ENCODE measurements at places on chromosomes 2 and 18.

DNA sequence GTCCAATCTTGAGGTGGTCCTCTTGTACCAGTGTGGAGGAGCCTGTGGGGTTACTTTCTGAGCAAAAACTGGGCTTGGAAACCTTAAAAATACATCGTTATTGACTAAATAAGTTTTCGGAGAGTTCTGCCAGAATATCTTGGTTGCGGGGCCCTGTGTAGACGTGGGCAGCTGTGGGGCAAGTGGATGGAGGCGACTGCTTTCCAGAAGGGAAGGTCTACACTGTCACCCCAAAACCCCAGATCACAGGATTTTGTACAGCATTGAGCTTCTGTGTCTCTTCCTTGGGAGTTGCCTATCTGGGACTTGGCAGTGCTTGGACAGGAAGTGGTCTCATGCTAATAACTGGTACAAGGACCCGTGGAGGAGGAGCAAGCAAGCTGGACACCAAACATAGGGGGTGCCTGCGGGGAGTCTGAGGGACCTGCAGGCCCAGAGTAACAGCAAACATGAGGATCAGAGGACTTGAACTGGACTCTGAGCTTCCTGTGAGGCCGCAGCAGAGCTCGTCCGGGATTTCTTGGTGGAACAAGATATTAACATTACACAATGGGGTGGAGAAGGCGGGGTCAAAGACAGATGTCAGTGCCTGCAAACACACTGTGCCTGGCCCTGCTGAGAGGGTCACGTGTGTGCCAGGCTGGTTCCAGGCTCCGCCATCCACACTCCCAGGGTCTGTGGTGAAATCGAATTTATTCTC lies 48.0 kb upstream of the CTLA4 start:
- no peak for ATAC-seq

DNA sequence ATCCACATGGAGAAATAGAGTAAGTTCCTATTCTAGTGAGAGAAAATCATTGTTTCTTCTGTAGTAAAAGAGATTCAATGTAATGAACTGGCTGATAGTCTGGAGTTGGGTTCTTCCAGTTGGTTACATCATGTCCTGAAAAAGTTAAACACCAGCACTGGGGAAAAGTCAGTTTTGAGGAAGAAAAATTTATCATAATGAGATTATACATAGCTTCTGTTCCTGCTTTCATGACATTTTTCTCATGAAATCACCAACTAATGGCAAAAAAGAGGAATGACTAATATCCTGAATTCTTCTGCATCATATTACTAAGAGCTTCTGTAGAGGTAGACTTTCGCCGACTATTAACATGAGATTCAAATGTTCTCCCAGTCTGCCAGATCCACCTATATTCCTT lies 69.2 kb upstream of the SLC9A2 start:
- no peak for ATAC-seq

DNA sequence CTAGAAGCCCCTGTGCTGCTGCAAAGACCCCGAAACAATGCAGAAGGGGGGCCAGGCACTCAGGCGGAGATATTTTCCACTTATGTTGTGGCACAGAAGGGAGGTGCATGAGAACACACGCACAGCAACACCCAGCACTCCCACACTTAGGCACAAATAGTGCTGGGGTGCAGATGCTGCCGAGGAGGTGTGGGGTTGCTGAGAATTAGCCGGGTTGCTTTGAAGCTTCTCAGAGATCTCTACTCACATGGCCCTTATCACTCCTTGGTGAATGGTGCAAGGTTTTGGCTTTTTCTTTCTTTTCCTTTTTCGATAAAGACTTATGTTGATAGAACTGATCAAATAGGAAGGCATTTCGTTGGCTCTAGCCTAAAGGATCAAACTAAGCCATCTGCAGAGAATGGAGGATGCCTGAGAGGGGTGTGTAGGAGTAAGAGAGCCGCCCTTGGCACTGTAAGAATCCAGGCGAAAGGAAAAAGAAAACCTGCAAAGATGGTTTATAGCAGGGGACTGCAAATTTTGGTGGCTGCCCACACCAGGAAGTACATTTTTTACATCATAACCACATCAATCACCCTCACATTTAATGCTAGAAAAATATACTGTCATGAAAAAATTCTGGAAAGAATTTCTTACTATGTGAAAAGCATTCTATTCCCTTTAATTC lies 27.9 kb upstream of the FHL2 start:
- no peak for ATAC-seq

DNA sequence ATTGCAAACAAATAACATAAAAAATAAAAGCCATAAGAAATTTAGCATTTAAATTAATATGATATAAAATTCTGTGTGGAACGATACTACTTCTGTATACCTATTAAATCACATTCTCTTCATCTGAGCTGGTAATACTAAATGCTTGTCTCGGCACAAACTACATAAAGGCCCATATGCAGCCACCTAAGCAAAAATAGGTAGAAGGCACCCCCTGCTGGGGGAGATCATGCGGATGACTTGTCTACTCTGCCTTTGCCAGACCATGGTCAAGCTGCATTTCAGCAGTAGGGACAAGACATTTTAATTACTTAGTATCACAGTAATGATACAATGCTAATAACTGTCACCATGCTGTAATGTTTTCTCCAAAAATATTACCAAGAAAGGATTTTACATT lies 108.0 kb downstream of the CDH19 start:
- ATAC-seq, result no peak

DNA sequence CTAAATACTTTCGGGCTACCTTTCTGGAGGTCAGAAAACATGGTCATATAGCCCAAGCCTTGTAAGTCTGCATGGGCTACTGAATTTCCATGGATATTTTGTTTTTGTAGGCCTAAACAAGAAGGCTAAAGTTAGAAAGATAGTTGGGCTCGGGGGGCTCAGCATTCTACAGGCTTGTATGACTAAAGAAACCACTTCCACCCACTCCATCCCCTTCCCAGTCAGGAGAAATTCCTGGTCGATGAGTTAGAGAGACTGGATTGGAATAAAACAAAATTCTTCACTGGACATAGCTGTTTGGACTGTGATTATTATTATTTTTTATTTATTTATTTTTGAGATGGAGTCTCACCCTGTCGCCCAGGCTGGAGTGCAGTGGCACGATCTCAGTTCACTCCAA lies 539.4 kb upstream of the TNP1 start:
- no peak for ATAC-seq

- ATAC-seq, result no peak
Observed at GRCh38 chr18:70377317-70377799, 88.5 kb downstream of the SOCS6 start.

- ATAC-seq, result no peak
Observed at GRCh38 chr18:35010993-35011392, 30.2 kb upstream of the MAPRE2 start.

GRCh38 chr2:241615522-241616052 lies 21.4 kb downstream of the THAP4 start:
- no peak for ATAC-seq

- ATAC-seq, result no peak
Observed at GRCh38 chr2:28768952-28769351, 17.3 kb downstream of the PPP1CB start.

- ATAC-seq, result no peak
Observed at GRCh38 chr18:57431002-57431382, 4.2 kb upstream of the ONECUT2 start.

GRCh38 chr2:211881449-211881848 lies 657.2 kb downstream of the ERBB4 start:
- ATAC-seq, result no peak

- ATAC-seq, result peak; percentile 86
Observed at GRCh38 chr2:106566050-106566449, 78.9 kb downstream of the CD8B2 start.

- ATAC-seq, result no peak
Observed at GRCh38 chr2:237653776-237654558, 26.6 kb downstream of the LRRFIP1 start.

- ATAC-seq, result no peak
Observed at GRCh38 chr18:48514786-48515185, 24.0 kb upstream of the CTIF start.

- no peak for ATAC-seq
Observed at GRCh38 chr2:231177156-231178025, 21.0 kb upstream of the ARMC9 start.

DNA sequence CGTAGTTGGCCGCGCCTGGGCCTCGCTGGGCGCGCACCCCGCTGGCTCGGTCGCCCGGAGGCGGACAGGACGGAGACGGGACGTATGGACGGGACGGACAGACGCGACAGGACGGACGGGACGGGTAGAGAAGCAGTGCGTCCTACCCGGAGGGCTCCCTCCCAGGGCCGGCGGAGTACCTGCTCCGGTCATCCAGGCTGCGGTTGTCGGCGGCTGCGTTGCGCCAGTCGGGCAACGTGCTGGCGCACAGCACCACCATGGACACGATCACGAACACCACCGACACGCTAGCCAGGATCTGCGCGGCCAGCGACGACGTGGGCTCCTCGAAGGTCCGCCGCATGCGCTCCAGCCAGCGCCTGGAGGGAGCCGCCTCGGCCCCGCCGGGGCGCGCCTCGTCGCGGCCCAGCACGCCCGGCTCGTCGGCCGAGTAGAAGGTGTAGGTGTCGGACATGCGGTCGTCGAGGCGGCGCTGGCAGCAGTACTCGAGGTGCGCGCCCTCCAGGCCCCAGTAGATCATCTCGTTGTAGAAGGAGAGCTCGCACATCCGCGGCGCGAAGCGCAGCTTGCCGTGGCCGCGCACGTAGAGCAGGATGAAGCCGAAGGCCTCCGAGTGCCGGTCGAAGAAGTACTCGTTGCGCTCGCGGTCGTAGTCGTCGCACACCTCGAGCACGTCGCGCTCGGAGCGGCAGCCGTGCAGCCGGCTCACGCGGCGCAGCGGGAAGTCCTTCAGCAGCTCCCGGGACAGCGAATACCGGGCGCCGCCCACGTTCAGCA lies 903 bp downstream of the KCNG3 start:
- no peak for ATAC-seq

- no peak for ATAC-seq
Observed at GRCh38 chr18:59719544-59720181, 22.4 kb upstream of the CCBE1 start.

DNA sequence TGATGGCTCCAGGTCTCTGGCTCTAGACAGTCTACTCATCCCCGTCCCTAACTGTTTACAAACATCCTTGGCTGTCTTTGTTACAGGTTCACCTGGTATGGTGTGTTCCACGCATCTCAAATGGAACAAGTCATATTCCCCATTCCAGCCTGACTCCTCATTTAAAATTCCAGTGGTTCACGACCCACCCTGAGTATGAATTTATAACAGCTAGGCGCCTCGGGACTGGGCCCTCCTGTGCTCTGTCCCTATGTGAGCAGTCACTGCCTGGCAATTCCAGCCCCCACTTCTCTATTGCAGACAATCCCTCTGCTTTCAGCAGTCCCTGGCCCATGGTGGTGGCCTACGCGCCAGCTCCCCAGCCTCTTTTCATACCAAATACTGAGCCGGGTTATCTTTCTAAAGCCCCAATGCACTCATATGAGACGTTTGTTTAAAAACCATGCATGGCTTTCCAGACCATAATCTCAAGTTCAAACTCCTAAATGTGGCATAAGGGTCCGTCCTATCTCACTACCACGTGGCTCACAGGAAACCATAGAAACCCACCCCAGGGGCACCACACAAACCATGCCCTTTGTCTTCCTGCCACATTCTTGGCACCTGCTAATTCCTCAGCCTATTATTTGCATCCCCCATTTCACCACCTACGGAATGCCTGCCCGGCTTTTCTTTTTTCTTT lies 1.6 kb downstream of the SERPINB8 start:
- no peak for ATAC-seq

GRCh38 chr2:165655661-165656060 lies 138.4 kb downstream of the GALNT3 start:
- ATAC-seq, result no peak

- no peak for ATAC-seq
Observed at GRCh38 chr2:235551965-235552364, 58.1 kb downstream of the AGAP1 start.

GRCh38 chr18:77220726-77221125 lies 28.9 kb upstream of the GALR1 start:
- ATAC-seq, result no peak

DNA sequence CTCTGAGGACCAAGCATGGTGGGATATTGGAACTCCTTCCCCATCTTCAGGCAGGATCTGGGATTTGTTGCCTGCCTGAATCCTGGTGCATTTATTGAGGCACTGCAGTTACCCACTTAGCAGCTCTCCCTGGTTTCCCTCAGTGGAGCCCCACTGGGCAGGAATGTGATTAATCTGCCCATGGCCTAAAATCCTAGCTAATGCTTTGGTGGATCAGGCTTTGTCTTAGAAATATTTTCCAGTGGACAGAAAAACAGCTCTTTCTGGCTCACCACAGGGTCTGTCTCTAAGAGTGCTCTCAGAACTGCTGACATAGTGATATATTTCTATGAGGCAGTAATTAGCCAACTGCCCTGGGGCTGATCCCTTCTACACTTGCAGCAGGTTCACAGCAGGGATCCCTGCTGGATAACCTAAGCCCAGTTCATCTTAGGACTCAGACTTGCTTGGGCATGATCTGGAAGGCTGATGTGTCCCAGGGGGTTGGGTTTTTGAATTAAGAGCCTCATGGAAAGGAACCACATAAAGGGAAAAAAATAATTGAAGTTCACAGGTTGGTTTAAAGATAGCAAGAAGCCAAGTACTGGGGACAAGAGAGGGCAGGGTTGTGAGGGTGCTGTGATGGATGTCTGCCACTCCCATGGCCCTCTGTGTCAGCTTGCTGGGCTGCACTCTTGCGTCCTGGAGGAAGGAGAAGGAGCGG lies 44.3 kb upstream of the ZDBF2 start:
- no peak for ATAC-seq

DNA sequence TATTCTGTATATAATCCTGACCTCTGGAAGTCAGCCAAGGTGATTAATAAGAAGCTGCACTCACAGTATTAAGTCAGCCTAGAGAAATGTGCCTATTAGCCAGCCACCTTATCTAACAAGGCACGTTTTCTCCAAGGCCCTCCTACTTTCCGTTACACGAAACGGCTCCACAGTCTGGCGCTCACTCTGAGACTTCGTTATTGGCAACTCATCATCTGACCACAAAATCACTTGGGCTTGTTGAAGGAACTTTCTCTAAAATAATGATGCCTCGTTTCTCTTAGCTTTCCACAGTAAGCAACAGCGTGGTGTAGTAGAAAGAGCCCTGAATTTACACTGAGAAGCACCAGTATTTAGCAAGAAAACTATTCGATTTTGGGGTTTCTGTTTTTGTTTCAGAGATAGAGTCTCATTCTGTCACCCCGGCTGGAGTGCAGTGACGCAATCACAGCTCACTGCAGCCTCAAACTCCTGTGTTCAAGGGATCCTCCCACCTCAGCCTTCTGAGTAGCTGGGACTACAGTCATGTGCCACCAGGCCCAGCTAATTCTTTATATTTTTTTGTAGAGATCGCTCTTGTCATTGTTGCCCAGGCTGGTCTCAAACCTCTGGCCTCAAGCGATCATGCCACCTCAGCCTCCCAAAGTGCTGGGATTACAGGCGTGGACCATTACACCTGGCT lies 53.6 kb upstream of the SLC14A1 start:
- peak; percentile 81 for ATAC-seq

- ATAC-seq, result no peak
Observed at GRCh38 chr2:177598326-177599138, 206.0 kb downstream of the AGPS start.

Data from activated CD4-positive, CD25-positive, alpha-beta regulatory T cell treated with anti-CD3 and anti-CD28 coated beads, Interleukin-2, amount 50 U/mL, for 24 hours (primary cell).